Activated T-helper 2 cell treated with anti-CD3 and anti-CD28 coated beads, Interferon-gamma antibody, Interleukin-2, Interleukin-4, amounts not matched to agents 10 μg/mL and 5 μg/mL and 100 μg/mL, durations not matched to agents 14 hours and 24 hours and 36 hours (primary cell): ENCODE measurements at places on chromosomes 2 and 18.

- no peaks in the 10 kb centered on the region for H3K36me3 ChIP-seq
- H3K27me3 ChIP-seq = peaks cover 23% of the 10 kb centered on the region
- H3K27ac ChIP-seq = no peak overlapping the region
- H3K4me3 ChIP-seq = no peak overlapping the region
- H3K4me1 ChIP-seq = peaks cover 9% of the 10 kb centered on the region
- DNase-seq = no peak
Measured at GRCh38 chr2:224436634-224437033, 34.7 kb upstream of the FAM124B start.

DNA sequence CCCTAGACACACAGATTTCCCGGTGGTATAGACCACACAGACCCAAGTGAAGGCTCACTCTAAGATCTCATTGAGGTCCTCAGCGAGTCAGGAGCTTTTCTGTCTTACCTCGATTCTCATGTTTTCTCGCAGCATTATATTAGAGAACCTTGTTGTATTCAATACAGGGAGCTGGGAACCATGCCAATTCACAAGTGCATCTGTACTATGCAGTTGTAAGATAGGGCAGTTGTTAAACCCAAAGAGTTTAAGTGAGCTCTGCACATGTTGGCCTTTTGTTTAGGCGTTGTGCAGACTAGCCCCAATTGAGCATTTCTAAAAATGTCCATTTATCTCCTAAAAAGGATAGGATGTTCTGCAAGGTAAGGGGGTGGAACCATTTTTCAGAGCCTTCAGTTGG is 59.6 kb downstream of the FEZ2 start:
- H3K4me1 ChIP-seq = no peaks in the 10 kb centered on the region
- H3K36me3 ChIP-seq = peaks cover 4% of the 10 kb centered on the region
- H3K4me3 ChIP-seq = no peak overlapping the region
- H3K27ac ChIP-seq = no peak overlapping the region

DNA sequence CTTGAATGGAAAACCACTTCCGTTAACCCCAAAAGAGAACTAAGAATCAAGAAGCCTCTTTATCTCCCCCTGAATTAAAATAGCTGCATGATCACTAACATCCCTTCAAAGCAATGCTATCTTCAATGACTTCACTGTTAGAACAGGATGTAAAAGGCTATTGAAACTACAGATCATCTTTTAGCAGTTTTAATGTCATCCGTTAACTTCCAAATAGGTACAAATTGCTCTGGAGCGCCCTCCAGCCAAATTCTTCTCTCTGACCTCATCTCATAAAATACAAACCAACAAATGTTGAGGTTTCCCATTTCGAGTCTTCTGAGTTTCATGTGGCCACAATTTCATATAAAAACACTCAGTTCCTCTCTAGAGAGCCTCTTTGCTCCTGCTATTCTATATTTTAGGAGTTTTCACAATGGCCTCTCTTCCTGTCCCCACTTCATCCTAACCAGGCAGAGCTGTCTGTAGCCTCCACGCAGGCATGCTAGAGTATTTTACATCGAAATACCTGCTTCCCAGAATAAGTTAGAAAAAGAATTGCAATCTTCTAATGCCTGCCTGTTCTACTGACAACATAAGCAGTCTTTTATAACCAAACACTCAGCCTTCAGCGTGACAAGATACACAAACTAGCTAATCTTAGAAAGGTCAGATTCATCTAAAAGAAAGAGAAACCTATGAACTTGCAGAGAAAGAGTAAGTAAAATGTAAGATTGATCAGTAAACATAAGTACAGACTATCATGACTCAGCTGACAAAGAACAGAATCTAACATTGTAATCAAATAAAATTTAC is 37.9 kb downstream of the B4GALT6 start:
- H3K4me1 ChIP-seq = peaks cover 27% of the 10 kb centered on the region
- peaks cover 14% of the 10 kb centered on the region for H3K27me3 ChIP-seq
- no peaks in the 10 kb centered on the region for H3K36me3 ChIP-seq
- H3K27ac ChIP-seq = no peak overlapping the region

- no peaks in the 10 kb centered on the region for H3K27me3 ChIP-seq
- H3K27ac ChIP-seq = no peak overlapping the region
- no peak for DNase-seq
- no peaks in the 10 kb centered on the region for H3K4me1 ChIP-seq
- H3K4me3 ChIP-seq = no peak overlapping the region
Measured at GRCh38 chr18:5137261-5137660, 59.8 kb downstream of the AKAIN1 start.

GRCh38 chr2:171956135-171956825 is 34.0 kb downstream of the HAT1 start:
- no peak overlapping the region for H3K27ac ChIP-seq
- no peak overlapping the region for H3K4me3 ChIP-seq
- H3K4me1 ChIP-seq = peaks cover 35% of the 10 kb centered on the region
- no peak for DNase-seq
- H3K36me3 ChIP-seq = peaks cover 27% of the 10 kb centered on the region

- peaks cover 4% of the 10 kb centered on the region for H3K27me3 ChIP-seq
- no peaks in the 10 kb centered on the region for H3K4me1 ChIP-seq
- no peak overlapping the region for H3K4me3 ChIP-seq
- no peaks in the 10 kb centered on the region for H3K36me3 ChIP-seq
- no peak for DNase-seq
- no peak overlapping the region for H3K27ac ChIP-seq
Measured at GRCh38 chr2:43032213-43033015, 194.0 kb downstream of the ZFP36L2 start.

- H3K27ac ChIP-seq = no peak overlapping the region
- no peak for DNase-seq
- H3K27me3 ChIP-seq = no peaks in the 10 kb centered on the region
- H3K4me1 ChIP-seq = peaks cover 2% of the 10 kb centered on the region
- no peak overlapping the region for H3K4me3 ChIP-seq
Measured at GRCh38 chr2:222442665-222443064, 18.3 kb downstream of the SGPP2 start.
